ENCODE measurements at places on chromosomes 1 and 21.

DNA sequence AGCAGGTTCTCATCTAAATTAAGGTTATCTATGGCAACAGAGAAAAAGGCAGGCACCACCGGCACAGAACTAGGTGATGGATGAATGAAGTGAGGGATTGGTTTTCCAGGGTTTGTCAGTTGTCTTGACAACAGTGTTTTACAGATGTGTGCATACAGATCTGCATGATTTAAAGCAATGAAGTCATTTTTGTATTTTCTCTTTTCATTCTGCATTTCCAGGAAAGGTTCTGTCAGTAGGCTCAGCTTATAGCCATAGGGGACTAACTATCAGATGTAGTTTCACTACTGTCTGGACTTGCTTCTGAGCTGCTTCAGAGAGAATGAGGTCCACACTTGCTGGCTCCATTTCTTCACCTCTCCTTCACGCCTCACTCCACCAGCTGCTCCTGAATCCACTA, 98.2 kb upstream of the LMO4 start:
- no peak for DNase-seq

DNA sequence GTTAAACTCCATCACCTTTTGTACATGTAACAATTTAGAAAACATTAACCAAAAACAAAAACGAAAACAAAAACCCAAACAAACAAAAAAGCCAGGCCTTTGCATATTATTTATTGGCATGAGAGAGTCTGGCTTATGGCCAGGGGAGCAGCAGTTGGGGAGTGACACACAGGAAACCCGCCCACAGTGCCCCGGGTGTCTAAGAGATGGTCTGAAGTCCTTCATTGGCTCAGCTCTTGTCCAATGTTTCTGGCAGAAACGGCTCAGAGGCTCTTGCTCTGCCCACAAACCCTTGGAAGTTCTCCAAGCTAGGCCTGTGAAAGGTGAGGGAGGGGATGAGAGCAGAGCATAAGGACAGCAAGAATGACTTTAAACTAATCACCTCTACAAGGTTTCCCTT, 131.5 kb downstream of the CNIH3 start:
- no peak for DNase-seq

GRCh38 chr1:26771285-26771642, 16.5 kb upstream of the PIGV start:
- DNase-seq, result peak; percentile 62

DNA sequence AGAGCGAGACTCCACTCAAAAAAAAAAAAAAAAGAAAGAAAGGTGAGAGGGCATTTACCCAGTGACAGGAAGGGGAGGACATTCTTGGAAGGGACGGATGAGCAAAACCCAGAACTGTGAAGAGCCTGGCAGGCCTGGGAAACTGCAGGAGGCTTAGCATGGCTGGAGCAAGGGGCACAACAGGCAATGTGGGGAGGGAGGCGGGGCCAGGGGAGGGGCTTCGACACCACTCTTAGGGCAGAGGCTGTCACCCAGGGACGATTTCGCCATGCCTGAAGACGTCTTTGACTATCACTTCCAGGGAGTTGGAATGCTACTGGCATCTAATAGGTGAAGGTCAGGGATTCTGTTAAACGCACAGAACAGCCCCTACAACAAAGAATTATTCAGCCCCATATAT, 184.0 kb downstream of the HUNK start:
- DNase-seq, result no peak

GRCh38 chr1:89690595-89690994, 57.7 kb downstream of the LRRC8C start:
- no peak for DNase-seq

DNA sequence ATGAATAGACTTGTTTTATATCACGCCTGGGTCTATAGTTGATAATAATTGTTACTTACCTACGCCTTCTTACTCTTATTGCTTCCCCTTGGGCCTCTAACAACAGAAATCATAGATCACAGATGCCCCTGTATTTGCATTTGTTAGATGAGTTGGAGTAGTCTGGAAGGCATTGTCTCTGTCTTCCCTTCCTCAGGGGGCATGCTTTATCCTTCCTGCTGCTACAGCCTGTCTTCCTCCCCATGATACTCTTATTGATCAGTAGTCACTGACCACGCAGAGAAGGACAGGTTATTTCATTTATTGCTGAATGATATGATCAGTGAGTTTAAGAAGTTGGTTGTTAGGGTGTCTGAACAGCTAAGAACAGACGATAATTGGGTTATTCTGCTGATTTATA, 98.4 kb downstream of the DNM3 start:
- DNase-seq, result no peak
